ENCODE measurements at places on chromosomes 4 and X. TPM values are rescaled to one million over a fixed set of nuclear protein-coding genes. Genes with fewer than 3 reads are reported as not detected.

GRCh38 chr4:9987749-9988362, 33.4 kb downstream of the SLC2A9 start:
- no peak for DNase-seq

DNA sequence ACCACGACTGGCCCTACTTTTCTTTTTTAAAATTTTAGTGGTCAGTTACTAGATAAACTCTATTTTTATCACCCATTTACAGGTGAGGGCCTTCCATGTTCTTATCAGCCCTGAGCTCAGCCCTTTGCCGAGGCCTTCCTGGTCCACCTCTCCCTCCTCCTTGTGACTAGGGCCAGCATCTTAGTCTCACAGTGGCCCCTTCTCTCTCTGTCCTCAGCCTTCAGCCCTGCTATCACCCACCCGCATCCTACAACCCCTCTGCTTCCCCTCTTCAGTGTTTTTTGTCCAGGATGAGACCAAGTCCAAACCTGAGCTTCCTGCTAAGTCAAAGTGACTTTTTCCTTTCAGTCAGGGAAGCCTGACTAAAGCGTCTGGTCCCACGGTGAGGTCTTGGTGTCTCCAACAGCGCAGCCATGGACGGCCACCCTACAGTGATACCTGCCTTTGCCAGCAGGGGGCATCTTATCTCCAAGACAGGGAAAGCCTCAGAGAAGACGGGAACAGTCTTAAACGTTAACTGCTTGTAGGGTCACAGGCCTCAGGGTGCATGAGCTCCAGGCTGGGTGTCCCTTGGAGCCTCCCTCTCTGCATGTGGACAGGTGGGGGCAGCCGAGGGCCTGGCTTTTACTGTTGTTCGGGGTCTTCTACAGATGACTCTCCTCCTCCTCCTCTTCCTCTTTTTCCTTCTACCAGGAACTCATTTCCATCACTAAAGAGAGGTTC, 11.7 kb upstream of the GAGE10 start:
- DNase-seq = peak; percentile 72

DNA sequence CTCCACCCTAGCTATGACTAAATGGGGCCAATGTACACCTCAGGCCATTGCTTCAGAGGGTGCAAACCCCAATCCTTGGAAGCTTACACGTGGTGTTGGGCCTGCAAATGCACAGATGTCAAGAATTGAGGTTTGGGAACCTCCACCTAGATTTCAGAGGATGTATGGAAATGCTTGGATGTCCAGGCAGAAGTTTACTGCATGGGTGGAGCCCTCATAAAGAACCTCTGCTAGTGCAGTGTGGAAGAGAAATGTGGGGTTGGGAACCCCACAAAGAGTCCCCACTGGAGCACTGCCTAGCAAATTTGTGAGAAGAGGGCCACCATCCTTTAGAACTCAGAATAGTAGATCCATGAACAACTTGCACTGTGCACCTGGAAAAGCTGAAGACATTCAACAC, 284.1 kb downstream of the ANTXR2 start:
- peak; percentile 3 for DNase-seq

GRCh38 chr4:16859031-16859430, 39.4 kb downstream of the LDB2 start:
- DNase-seq = no peak

- DNase-seq = no peak
Observed at GRCh38 chr4:5797866-5798265, 86.9 kb downstream of the EVC start.

FHDC1 gene
- total RNA-seq = 4.8 TPM

EPGN gene
- not detected for total RNA-seq

CORIN gene
- total RNA-seq = not detected

RAB9B gene
- 2.2 TPM for total RNA-seq

DCTD gene
- total RNA-seq = 93.4 TPM

SORCS2 gene
- 12.9 TPM for total RNA-seq
